ENCODE measurements at places on chromosomes 5 and 9.

- no peak for DNase-seq
Measured at GRCh38 chr9:79127661-79128060, 444.1 kb upstream of the TLE4 start.

DNA sequence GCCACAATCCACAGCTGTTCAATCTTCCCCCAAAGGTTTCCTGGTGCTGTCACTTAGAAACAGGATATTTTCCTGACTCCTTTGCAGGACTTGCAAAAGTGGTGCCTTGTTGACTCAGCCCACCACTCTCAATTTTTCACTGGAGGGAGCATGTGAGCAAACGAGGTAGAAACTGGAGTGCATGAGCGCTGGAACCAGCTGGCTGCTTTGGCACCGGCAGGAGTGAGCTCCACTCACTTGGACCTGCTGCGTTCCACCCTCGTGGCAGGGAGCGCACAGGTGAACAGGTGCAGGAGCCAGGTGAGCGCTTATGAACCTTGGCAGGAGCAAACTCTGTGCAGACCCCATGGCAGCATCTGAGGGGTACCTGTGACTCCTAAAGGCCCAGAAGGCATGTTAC is 364.1 kb upstream of the RORB start:
- DNase-seq = no peak

DNA sequence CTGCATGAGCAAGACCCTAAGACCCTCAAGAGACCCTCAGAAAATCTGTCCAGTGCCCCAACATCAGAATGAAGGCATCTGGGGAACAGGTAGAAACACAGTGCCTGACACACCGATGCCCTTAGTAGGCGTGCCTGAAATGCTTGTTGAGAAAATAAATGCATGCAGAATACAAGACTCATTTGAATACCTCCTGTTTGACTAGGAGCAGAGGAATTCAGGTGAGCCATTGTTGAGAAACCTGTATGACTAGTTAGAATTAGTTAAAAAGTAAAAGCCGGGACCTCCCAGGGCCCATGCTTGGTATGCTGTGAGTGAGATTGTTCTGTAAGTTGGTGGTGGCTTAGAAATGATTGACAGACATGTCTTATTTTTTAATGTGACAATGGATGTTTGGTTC is 55.0 kb downstream of the WWC1 start:
- DNase-seq = no peak

- DNase-seq = peak; percentile 7
Measured at GRCh38 chr9:107886826-107887225, 397.3 kb upstream of the KLF4 start.

GRCh38 chr9:82488313-82489200 is 500.0 kb downstream of the SPATA31D1 start:
- no peak for DNase-seq

DNA sequence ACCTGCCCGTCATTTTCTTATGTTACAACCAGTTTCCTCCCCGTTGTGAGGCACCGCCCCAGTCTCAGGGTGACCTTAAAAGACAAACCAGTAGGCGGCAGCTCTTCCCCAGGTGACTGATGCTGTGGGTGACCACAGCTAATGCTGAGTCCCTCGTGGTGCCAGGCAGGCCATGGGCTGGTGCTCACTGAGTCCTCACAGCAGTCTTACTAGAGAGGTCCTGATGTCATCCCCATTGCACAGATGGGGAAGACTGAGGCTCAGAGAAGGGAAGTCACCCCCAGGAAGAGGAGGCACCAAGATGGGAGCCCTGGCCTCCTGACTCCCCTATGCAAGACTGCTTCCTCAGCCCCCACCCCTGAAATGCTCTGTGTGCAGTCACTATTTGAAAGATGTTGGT is 978 bp downstream of the CFAP157 start:
- DNase-seq = no peak

DNA sequence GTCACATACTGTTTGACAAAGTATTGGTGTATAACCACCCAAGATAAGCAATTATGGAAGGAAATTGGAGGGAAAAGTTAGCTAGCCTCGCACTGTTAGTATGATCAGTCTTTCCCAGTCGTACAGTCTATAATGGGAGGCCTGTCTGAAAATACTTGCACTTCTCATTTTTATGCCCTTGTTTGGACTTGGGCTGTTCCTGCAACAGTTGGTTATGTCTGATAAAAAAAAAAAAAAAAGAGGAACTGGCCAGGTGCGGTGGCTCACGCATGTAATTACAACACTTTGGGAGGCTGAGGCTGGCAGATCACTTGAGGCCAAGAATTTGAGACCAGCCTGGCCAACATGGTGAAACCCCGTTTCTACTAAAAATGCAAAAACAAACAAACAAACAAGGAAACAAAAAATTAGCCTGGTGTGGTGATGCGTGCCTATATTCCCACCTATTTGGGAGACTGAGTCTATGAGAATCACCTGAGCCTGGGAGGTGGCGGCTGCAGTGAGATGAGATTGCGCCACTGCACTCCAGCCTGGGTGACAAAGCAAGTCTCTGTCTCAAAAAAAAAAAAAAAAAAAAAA is 58.3 kb upstream of the ANKRD33B start:
- DNase-seq = no peak

DNA sequence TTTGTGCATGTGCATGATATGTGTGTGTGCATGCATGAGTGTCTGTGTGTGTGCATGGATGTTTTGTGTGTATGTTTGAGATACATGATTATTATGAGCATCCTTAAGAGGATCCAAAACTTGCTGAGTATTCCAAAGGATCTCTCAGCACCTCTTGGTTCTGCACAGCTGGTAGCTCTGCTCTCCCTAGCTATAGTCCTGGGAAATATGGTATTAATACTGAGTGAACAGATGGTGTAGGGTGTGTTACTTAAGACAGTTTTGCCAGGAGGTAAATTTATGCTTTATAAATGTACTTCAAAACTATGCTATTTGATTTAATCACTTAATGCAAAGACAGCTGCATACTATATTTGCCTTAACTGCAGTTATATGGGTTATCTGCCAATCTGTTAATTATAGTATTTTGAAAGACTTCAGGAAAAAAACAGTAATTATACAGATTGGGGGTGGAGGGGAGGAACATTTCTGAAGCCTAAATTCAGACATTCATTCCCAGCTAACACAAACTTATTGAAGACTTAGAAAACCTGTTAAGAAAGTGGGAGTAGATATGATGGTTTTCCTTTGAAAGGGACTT is 215.5 kb downstream of the MPDZ start:
- peak; percentile 94 for DNase-seq

- DNase-seq = no peak
Measured at GRCh38 chr5:6302684-6303083, 75.7 kb downstream of the MED10 start.

DNA sequence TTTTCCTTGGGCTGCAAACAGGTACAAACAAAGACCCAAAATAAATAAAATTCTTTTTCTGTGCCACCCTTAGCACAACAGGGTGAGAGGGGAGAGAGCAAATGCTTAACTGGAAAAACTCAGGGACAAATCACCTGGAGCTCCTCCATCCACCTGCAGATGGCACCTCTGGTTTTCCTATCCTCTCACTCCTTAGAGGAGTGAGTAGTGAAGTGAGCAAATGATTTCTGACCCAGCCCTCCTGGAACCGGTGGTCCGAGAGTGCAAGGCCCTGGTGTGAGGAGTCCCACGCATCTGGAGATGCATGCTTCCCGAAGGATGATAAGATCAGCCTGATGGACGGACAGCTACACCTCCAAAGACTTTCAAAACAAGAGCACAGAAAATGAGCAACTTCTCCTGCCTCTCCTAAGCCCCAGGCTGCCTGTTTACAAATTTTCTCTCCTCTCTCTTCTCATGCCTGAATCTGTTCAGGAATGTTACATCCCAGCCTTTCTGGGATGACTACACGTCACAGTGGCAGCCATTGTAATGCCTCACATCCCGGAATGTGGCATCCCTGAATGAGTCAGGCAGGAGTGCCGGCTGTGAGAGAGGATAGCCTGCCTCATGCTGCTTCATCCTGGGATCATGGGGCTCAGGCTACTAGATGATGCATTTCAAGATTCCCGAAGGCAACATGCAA is 86.4 kb downstream of the ADRB2 start:
- DNase-seq = no peak

GRCh38 chr9:107292821-107293542 is 9.9 kb downstream of the RAD23B start:
- no peak for DNase-seq

GRCh38 chr9:134272302-134273023 is 53.8 kb upstream of the RXRA start:
- DNase-seq = no peak

DNA sequence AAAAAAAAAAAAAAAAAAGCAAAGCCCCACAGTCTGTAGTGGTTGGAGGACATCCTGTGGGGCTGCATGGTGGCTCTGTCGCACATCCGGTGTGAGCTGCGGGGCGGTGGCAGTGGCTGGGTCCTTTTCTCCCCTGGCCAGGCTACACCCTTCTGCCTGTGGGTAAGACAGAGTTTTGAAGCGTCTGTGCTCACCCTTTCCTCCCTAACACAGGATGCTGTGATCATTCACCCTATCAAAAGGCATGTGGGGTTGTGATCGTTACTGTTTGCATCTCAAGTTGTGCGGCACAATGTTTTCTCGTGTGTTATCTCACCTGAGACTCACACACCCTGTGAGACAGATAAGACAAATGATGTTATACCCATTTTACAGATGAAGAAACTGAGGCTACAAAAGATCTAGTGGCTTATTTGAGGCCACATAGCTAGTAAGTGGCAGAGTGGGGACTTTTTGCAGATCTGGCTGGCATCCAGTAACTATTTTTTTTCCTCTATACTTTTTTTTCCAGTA is 17.5 kb downstream of the IRF1 start:
- DNase-seq = no peak

DNA sequence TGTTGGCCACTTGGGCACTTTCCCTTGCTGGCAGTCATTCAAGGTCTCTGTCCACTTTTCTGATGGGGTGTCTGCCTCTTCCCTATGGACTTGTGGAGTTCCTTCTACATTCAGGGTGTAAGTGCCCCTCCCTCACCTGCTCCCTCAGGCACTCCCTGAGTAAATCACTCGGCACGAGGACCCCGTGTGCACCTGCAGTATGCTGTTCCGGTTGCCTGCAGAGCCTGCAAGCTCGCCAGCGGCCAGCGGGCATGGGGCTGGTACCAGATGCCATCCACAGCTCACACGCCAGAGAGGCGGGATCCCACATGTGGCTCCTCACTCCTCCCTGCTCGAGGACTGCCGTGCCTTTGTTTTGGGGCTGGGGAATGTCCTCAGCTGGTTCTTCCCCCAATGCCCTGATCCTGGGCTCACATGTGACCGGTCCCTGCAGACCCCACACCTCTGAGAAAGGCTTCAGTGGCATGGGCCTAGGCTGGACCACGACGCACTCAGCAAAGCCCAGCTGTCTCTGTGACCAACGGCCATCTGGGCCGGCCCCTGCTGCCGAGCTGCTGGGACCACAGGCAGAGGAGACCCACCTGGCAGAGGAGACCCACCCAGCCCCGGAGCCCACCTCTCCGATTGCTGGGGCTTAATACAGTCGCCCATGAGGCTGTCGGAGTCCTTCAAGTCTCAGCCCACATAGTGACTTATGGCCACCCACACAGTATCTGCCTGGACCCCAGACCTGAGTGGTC is 46.1 kb upstream of the CLPTM1L start:
- DNase-seq = no peak

DNA sequence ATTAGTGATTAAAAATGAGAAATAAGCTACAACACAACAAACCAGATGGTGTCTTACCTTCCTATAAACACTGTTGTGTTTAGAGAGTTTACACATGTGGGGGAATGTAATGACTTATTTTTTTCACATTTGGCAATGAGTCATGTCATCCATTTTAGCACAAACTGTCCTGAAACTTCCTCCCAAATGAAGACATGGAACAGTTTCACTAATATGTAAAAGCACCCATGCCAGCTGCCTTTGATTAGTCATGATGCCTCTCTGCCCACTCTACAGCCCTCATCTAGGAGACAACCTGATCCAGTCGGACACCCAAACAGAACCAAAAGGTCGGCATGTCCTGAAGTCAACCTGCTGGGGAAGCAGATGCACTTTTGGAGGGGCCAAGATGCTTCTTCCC is 98.2 kb downstream of the SEMA5A start:
- DNase-seq = no peak

GRCh38 chr5:53464722-53465121 is 15.7 kb upstream of the FST start:
- DNase-seq = no peak

DNA sequence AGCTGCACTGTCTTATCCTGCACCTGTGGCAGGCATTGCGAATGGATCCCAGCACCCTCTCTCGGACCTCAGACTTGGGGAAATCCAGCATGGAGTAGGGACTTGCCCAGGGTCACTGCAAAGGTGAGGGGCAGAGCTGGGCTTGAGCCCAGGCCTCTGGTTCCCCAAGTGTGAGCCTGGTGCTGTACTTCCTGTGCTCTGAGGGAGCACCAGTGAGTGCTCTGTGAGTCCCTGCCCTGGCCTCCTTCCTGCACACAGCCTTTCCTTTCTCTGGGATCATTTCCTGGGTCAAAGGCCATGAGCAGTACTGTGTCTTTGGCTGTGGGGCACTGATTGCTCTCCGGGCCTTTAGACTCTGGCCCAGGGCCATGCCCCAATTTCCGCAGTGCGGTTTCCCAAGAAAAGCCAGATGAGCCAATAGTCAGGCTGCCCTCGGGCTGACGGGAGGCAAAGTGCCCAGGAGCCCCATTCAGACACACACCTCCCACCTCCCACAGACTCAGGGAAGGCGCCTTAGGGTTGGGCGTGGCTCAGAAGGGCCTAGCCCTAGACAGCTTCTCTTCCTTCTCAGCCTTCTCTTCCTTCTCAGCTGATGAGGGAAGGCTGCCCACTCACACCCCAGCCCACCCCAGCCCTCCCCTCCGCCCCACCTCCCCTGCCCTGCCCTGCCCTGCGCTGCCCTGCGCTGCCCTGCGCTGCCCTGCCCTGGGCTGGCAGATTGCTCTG is 23.3 kb upstream of the TRIM14 start:
- no peak for DNase-seq

GRCh38 chr5:76762484-76762883 is 46.6 kb downstream of the F2R start:
- no peak for DNase-seq

- no peak for DNase-seq
Measured at GRCh38 chr9:127154390-127155191, 32.2 kb upstream of the ANGPTL2 start.

DNA sequence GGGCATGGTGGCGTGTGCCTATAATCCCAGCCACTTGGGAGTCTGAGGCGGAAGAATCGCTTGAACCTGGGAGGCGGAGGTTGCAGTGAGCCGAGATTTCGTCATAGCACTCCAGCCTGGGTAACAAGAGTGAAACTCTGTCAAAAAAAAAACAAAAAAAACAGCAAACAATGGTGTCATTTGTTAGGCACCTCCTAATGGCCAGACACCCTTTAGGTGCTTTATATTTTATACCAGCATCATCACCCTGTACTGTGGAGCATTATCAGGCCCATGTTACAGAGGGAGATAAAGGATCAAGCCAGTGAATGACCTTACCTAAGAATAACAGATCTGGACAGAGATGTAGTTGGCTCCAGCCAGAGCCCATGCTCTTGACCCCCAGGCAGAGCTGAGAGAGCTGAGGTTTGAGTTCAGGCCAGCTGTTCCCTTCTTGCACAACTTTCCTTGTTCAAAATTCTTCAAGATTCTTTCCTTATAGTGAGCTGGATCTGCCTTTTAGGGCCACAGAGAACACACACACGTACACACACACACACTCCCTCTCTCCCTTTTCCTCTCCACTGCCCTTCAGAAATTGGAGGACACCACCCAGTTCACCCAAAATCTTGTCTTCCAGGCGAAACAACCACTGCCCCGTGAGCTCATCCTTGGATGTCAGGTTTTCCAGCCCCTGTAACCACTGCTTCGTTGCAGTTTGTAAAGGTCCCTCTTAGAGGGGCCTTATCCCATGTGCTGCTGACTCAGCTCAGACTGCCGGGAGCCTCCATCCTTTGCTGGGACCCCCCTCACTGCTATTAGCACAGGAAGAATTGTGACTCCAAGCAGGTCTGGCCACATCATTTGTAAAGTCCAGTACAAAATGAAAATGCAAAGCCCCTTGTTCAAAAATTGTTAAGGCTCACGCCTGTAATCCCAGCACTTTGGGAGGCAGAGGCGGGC is 10.4 kb upstream of the PTGES start:
- DNase-seq = no peak

Measured in NCI-H524 treated with DMSO at 0.1 percent for 48 hours (cell line).